ENCODE measurements at places on chromosomes 6 and 20.

DNA sequence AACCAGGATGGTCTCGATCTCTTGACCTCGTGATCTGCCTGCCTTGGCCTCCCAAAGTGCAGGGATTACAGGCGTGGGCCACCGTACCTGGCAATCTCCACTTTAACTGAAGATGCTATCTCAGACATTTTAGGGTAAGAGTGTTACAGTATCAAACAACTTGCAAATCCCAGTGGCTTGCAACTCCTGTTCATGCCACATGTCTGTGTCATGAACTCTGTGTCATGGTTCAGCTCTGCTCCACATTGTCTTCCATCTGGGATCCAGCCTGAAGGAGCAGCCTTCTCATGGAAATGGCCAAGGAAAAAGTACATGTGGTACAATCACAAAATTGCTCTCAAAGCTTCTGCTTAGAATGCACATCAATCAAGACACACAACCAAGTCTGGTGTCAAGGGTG is 114.9 kb downstream of the MAP3K5 start:
- DNase-seq = no peak

DNA sequence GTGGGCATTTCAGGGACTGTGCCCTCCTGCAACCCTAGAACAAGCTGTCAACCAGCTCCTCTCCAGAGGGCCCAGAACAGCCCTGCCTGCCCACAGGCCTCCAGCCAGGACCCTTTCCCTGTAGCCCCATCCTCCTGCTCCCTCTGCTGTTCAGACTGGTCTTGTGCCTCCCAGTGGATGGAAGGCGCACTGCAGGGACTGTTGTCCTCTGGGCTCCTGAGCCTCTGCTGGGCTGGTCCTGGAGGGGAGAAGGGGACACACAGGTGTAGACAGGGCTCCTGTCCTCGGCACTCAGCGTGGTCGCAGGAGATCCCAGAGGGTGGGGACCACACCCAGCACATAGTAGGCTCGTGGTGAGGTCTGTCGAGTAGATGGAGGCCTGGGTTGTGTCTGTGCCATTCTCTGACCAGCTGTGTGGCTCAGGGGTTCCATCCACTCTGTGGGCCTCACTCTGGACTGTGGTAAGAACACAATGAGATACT is 11.5 kb downstream of the ITPR3 start:
- peak; percentile 73 for DNase-seq

- DNase-seq = no peak
Measured at GRCh38 chr6:9140172-9140571, 704.8 kb upstream of the SLC35B3 start.

DNA sequence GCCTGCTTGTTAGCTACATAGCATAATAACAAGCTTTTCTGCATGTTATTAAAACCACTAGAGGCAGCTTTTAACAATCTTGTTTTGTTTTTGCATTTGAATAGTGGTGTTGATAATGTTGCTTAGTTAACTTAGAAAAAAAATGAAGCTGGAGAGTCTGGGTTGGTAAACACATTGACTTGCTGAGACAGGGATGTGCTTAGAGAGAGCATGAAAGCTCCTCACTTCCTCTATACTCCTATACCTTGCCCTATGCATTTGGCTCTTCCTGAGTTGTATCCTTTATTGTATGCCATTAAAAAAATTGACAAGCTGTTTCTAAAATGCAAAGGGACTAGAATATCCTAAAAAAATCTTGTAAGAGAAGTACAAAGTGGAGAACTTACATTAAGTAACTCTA is 13.6 kb downstream of the FAM83B start:
- DNase-seq = no peak

DNA sequence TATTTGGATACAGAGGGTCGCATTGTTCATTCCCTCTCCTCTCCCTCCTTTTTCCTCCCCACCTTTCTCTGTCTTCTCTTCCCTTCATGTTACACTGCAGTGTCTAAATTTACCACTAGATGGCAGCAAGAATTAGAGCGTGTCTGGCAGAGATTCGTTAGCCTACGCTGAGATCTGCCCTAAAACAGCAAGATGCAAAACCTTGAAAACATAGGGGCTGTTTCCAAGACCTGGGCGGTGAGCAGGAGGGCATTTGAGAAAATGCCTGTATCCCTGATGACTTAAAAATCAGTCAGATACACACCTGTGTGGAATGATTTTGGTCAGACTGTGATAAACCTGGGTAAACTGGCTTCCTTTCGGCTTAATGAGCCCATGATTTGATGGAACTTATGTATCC is 101.5 kb upstream of the ISM1 start:
- peak; percentile 31 for DNase-seq

DNA sequence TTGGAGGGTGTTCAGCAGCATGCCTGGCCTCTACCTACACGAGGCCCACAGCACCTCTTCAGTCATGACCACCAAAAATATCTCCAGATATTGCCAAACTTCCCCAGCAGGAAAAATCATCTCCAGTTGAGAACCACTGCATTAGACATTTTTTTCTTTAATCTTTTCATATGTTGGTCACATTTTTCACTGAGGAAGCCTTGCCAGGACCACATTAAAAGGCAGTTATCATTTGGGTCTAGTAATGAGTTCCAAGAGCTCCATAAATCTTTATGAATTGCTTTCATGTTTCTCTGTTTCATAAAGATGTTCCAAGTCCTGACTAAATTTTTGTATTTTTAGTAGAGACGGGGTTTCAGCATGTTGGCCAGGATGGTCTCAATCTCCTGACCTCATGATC is 28.8 kb downstream of the MTRES1 start:
- no peak for DNase-seq

GRCh38 chr20:38001981-38002380 is 31.3 kb downstream of the TTI1 start:
- peak; percentile 7 for DNase-seq

- DNase-seq = no peak
Measured at GRCh38 chr6:126344181-126344580, 4.3 kb downstream of the CENPW start.

GRCh38 chr6:149366267-149366921 is 33.7 kb upstream of the SUMO4 start:
- no peak for DNase-seq

- no peak for DNase-seq
Measured at GRCh38 chr6:100509101-100509500, 44.4 kb upstream of the SIM1 start.

DNA sequence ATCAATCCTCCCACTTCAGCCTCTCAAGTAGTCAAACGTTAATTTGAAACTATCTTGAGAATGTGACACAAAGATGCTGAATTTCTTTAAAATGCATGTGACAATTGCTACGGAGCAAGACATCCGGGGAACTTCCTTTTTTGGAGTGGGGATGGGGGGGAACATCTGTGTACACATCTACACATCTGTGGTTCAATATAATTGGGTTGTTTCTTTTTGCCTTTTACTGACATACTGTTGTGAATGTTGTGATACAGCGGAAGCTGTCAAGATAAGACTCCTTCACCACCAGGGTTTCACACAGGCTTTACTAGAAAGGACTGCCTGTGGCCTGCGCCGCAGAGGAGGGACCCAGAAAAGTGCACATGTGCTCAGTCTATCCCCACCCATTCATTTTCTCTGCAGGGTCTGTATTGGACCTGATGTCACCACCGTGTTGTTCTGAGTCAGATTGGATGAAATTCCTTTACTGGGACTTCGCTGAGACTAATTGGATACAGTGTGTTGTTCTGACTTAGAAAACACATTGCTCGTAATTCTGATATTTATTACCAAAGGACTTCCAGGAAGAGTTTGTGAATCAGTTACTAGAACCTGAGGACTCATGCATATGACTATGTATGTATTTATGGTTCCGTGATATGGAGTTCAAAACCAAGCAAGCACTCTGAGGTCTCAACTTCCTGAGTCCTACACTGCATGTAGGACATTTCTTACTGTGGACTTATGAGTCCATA is 98.7 kb upstream of the SGK1 start:
- no peak for DNase-seq

DNA sequence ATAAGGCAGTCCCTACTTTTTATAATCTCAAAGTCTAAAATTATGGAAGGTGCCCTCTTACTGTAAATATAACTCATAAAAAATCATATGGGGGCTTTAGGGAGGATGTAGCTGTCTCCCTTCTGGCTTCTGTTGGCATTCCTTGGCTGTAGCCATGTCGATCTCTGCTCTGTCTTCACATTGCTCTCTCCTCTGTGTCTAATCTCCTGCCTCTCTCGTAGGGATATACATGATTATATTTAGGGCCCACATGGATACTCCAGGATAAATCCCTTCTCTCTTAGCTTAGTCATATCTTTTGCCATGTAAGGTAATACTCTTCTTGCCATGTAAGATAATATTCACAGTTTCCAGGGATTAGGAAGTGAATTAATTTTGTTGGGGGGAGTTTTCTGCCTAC is 28.6 kb downstream of the CDS2 start:
- no peak for DNase-seq

GRCh38 chr6:939526-940252 is 246.8 kb upstream of the EXOC2 start:
- DNase-seq = no peak

DNA sequence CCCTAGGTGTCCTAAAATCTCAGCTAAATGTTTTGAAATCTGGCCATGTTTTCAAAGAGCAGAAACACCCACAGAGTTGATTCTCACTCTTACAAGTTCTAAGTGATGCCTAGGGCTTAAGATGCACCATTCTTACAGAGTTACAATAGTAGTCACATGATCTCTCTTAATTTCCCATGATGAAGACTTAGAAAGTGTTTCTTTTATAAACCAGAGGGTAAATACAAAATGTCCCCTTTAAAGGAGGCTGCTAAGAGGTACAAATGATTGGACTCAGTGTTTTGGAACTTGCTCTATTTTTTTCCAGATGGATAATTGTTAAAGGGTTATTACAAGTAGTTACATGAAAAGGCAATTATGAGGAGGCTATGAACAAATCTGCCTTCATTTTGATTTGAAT is 244.6 kb downstream of the GRM1 start:
- no peak for DNase-seq

DNA sequence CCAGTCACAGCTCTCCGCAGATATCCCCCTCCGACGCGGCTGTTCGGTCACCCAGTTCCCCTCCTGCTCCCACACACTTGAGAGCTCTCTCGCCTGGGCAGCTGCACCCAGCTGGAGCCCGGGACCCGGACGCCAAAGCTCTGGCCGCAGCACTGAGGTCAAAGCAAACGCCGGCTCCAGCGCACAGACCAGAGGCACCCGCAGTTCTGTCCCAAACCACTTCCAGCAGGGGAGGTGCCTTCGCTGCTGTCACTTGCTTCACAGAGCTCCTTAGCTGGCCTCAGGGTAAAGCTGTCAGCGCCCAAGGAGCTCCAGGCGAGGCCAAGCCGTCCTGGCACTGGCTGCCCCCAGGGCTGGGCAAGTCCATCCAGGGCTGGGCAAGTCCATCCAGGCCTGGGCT is 27.9 kb downstream of the SLC2A4RG start:
- no peak for DNase-seq

- DNase-seq = no peak
Measured at GRCh38 chr6:70180183-70180900, 122.5 kb downstream of the COL9A1 start.

GRCh38 chr6:47454713-47455396 is 22.7 kb upstream of the CD2AP start:
- no peak for DNase-seq

- no peak for DNase-seq
Measured at GRCh38 chr20:32977281-32978008, 26.8 kb downstream of the SUN5 start.

DNA sequence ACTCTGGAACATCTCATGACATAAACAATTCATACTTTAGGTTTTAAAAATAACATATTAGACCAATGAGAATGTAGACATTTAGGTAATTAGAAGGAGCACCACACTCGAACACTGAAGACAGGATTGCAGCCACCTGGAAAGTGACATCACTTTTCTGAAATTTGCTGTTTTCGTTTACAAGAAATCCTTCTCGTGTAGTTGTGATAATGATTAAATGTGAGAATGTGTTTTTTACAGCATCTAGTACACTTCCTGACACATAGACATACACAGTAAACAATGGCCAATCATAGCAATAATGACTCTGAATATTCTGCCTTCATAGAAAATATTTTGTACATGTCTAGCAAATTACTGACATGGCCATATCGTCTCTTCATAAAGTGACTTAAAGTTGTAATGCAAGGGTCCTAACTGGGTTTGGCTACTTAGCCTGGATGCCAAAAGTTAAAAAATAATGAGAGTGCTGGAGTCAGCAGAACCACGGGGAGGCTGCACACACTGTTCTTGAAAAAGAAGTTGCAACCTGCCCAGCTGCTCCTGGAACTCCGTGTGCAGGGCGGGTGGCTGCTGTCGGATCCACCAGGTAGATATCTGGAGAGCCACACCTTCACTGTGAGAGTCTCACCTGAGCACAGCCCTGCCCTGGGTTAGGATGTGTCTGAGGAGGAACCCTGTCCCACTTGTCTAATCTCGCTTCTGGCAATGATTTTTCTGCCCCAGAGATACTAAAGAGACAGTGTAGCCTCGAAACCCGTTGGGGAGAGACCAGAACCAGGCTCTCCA is 212.9 kb downstream of the QKI start:
- no peak for DNase-seq

DNA sequence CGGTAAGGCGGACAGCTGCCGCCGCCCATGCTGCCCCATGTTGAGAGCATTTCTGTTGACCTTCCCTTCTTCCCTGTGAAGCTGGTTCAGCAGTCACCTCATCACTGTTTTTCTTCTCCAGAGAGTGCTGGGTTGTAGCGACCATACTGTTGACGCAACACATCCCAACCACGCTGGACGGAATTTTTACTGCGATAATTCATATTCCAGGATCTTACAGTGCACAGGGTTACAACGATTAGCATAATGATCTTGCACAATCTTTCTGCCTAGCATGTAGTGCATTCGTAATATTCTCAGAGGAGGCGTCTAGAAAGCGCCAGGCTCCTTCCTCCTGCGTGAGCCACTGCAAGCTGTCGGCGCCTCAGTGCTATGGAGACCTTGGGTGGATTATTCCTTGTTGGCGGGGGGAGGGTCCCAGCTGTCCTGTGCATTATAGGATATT is 137.0 kb downstream of the MTHFD1L start:
- no peak for DNase-seq

GRCh38 chr6:147560670-147561069 is 52.2 kb downstream of the SAMD5 start:
- no peak for DNase-seq

GRCh38 chr6:14123386-14124111 is 6.0 kb downstream of the CD83 start:
- no peak for DNase-seq

Measured in activated CD8-positive, alpha-beta T cell treated with anti-CD3 and anti-CD28 coated beads for 36 hours (primary cell).